ENCODE measurements at places on chromosomes 3 and 15.

GRCh38 chr3:72722930-72723726 lies 125.1 kb downstream of the SHQ1 start:
- peak; percentile 32 for DNase-seq

- no peak for DNase-seq
These were observed 112.7 kb downstream of the CHSY1 start for GRCh38 chr15:101138913-101139880.

GRCh38 chr3:151869181-151869580 lies 4.3 kb upstream of the SUCNR1 start:
- DNase-seq = no peak

DNA sequence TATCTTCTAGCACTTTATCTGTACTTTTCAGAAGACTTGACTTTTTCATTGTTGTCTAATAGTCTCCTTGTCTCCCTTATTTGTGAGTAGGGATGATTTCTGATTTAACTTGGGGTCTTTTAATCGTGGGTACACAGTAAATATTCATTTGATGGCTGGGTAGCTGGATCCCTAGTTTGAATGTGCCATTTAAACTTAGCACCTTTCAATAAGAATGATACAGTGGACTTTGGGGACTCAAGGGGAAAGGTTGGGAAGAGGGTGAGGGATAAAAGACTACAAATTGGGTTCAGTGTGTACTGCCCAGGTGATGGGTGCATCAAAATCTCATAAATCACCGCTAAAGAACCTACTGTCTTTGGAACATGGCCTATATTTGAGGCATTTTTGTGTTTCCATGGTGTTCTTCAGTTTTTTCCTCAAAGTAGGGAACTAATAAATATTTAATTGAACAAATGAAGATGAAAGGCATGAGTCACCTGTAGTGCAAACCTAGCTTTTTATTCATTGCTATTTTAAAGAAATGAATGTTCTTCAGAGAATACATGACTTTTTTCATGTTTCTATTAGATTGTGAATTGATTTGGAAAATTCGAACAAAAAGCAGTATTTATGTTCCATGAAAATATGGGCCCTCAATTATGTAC lies 12.1 kb downstream of the FNDC3B start:
- DNase-seq = no peak

GRCh38 chr3:53422954-53423698 lies 71.3 kb upstream of the CACNA1D start:
- no peak for DNase-seq

GRCh38 chr3:189781415-189781814 lies 150.2 kb downstream of the TP63 start:
- no peak for DNase-seq
